NCI-H1694 (cell line): ENCODE measurements at places on chromosomes 3 and 15.

DNA sequence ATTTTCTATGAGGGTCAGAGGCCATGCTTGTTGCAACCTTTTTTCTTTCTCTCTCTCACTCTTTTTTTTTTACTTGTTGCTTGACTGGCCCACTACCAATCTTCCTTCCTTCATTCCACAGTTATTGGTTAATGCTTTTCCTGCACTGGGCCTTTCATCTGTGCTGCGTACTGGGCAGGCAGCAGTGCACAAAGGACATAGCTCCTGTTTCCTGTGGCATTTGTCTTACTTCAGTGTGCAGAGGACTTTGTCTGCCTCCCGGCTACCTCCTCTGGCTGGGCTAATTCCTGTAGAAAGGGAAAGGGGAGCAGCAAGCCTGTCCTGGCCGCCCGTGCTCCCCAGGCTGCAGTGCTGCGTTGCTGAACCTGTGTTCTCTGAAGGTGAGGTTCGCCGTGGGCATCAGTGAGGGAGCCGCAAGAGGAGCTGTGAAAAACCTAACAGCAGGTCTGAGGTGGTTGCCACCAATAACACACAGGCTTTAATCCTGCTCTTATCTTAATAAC, 93.7 kb upstream of the RGMA start:
- no peak for DNase-seq

GRCh38 chr3:141401573-141402475, 33.5 kb downstream of the ZBTB38 start:
- DNase-seq = no peak

- DNase-seq = no peak
Measured at GRCh38 chr3:159796744-159797143, 191.9 kb upstream of the IL12A start.

DNA sequence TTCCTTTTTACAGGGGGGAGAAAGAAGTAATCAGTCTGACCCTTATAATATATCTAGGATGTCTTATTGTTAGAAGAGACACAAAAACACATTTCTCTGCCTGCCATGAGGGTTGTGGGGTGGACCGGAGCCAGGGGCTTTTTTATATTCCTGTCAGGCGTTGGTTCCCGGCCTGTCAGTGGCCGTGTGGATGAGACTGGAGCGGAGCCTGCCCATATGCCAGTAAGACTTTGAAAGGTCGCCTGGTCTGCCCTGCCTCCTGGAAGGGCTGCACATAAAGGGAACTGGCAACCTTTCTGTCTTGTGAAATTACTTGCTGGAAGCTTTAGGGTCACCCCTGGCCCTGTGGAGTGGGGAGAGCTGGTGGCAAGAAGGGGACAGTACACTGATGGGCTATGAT, 34.7 kb downstream of the MAP3K13 start:
- peak; percentile 56 for DNase-seq

DNA sequence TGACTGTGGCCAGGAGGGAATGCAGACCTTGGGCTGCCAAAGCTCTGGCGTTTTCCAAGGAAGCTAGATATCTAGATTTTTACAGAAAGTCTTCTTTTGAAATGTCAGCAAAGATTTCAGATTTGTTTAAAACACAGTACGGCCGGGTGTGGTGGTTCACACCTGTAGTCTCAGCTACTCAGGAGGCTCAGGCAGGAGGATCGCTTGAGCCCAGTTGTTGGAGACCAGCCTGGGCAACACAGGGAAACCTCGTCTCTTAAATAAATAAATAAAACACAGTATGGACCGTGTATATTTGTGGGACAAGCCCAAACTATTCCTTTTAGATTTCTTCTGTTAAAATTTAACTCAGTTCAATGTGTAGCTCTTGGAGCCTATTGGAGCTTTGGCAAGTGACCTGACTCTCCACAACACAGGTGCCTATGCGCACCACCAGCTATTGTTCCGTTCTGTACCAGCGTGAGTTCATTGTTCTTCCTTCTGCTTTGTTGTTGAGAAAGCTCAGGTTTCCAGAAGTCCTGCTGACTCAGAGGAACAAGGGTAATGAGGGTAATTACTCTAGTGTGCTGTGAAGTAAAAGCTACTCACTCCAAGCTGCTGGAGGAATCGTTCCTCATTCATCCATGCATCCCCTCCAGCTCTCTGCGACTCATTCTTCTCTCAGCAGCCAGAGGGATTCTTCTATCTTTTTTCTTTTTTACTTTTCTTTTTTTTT, 73.1 kb upstream of the SLC6A6 start:
- DNase-seq = no peak

- DNase-seq = no peak
Measured at GRCh38 chr3:8845641-8846040, 76.2 kb upstream of the OXTR start.

GRCh38 chr3:133476971-133477375, 77.1 kb downstream of the BFSP2 start:
- peak; percentile 98 for DNase-seq

GRCh38 chr15:40549894-40550293, 14.9 kb downstream of the CCDC32 start:
- DNase-seq = no peak

- DNase-seq = no peak
Measured at GRCh38 chr15:48423342-48423741, 92.1 kb downstream of the DUT start.

DNA sequence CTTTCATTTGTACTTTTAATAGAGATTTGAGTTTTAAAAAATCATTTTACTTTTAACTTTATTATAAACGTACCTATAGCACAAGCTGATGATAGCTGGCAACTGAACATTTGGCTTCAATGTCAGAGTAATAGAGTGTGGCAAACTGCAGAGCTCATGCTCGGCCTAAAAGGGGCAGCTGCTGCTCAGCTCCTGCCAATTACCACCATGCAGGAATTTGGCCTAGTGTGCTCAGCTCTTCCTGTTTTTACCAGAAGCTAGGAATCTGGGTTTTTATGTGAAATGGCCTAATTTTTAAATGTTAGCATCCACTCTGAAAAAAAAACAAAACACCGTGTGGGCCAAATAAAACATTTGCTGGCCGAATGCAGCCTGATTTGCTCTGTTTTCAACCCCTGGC, 1.8 kb downstream of the IFT122 start:
- peak; percentile 53 for DNase-seq

- DNase-seq = no peak
Measured at GRCh38 chr15:83746231-83746630, 92.3 kb downstream of the ADAMTSL3 start.

- DNase-seq = no peak
Measured at GRCh38 chr15:74826921-74827320, 494 bp downstream of the CPLX3 start.

- DNase-seq = no peak
Measured at GRCh38 chr3:103319912-103320311, 885.1 kb downstream of the ZPLD1 start.

DNA sequence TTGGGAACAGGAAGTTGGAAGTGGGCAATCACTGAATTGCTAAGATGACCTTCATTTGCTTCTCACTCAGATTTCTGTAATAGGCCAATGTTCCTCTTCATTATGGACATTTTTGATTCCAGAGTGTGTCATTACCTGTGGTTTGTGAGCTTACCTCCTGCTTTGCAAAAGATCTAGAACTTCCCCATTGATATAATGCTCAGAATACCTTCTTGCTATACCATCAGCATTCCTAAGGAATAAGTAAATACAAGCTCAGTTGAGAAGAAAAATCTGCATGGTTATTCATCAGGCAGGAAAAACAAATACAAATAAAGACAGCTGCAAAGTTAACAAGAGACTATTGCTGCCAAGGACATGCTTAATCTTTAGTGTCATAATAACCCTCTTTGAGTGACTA, 5.6 kb upstream of the RPL14 start:
- DNase-seq = no peak

DNA sequence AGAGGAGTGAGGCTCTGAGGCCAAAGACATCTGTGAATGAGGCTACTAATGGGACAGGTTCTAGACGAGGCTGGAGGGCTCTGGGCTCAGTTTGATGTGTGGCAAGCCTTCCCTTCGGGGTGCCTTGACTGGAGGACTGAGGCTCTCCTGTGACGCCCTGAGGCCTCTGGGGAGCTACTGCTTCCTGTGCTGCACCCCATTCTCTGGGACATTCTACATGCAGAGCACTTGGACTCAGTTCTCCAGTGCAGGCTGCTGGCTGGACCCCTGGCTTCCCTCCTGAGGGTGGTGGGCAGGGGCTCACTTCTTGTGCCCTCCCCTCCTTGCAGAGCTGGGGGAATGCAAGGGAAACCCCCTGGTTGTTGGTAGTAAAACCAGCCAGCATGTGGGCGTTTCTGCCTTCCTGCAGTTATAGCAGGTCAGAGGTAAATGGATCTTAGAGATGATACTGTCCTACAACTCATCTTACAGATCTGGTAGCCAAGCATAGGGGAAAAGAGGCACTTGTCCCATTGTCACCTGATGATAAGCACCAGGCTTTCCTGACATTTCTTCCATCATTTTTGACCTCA, 133.3 kb downstream of the CHDH start:
- DNase-seq = no peak
